ENCODE measurements at places on chromosomes 1 and 21. TPM values are rescaled to one million over a fixed set of nuclear protein-coding genes. Genes with fewer than 3 reads are reported as not detected.

- DNase-seq, result no peak
These were observed 79.5 kb upstream of the SIPA1L2 start for GRCh38 chr1:232709386-232709785.

The KMO gene
- total RNA-seq, result not detected

GRCh38 chr1:215417122-215417521 is 150.0 kb upstream of the KCTD3 start:
- DNase-seq, result no peak

GRCh38 chr1:221979444-221980032 is 237.6 kb upstream of the DUSP10 start:
- no peak for DNase-seq

The PLA2G2C gene
- total RNA-seq, result 0.18 TPM

DNA sequence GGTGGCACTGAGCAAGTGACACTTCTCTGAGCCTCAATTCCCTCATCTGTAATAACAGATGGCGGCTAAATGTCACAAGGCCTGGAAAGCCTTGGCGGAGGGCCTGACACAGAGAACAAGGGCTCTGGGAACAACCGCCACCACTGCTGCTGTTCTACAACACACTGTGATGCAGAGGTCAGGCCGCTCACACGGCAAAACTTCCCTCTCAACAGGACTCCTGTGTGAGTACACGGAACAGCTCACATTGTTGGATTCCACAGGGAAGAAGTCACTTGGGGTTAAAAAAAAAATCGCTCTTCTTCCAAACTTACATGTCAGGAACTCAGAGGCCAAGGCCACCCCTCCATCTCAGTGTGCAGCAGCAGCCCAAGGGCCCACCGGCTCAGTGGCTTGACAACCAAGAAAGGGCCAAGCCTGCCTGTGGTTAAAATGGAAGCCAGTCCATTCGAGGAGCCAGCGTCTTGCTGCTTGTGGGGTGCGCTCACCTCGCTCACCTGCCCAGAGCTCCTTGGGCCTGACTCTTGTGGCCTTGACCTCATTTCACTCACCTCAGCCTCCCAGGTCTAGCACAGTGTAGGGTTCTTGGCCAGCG is 101.1 kb downstream of the RAVER2 start:
- no peak for DNase-seq

- DNase-seq, result no peak
These were observed 462.6 kb upstream of the RUNX1 start for GRCh38 chr21:35511696-35512162.

GRCh38 chr1:76038287-76039004 is 36.1 kb upstream of the ST6GALNAC3 start:
- no peak for DNase-seq

- DNase-seq, result no peak
These were observed 2.6 kb upstream of the DYRK1A start for GRCh38 chr21:37363936-37364335.

GRCh38 chr1:39469150-39469549 is 22.3 kb upstream of the BMP8A start:
- no peak for DNase-seq

The STUM gene
- not detected for total RNA-seq
